HFFc6 (cell line): ENCODE measurements at places on chromosomes 3 and 15. TPM values are rescaled to one million over a fixed set of nuclear protein-coding genes. Genes with fewer than 3 reads are reported as not detected.
A peak's percentile ranks its signal among the peaks of the same experiment; 100 is the strongest.

DNA sequence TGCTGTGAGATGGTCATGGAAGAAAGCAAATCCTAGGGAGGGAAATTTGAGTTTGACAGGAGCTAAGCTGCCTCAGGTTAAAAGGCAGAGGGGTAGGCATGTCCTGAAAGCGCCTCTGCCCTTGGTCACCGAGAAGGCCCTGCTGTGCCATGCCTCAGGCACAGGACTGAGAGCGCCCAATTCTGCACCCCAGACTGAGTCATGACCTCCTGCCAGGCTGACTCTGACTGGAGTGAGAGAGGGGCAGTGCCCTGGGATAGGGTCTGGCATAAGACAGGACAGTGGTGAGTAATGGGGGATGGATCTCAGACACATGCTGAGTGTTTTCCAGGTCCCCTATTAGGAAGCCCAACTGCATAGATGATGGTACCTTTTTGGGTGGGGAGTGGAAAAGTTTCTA is 44.4 kb downstream of the EPHB1 start:
- no peak for DNase-seq

- DNase-seq, result no peak
Measured at GRCh38 chr15:31404345-31404744, 77.7 kb downstream of the KLF13 start.

DAPK2 gene
- total RNA-seq, result 1.2 to 5.5 TPM (median 2.6 TPM) in 3 replicates

GRCh38 chr3:183317886-183318865 is 65.1 kb downstream of the B3GNT5 start:
- DNase-seq, result no peak

INKA1 gene
- 3.0 to 4.3 TPM (median 3.8 TPM) in 3 replicates for total RNA-seq

DNA sequence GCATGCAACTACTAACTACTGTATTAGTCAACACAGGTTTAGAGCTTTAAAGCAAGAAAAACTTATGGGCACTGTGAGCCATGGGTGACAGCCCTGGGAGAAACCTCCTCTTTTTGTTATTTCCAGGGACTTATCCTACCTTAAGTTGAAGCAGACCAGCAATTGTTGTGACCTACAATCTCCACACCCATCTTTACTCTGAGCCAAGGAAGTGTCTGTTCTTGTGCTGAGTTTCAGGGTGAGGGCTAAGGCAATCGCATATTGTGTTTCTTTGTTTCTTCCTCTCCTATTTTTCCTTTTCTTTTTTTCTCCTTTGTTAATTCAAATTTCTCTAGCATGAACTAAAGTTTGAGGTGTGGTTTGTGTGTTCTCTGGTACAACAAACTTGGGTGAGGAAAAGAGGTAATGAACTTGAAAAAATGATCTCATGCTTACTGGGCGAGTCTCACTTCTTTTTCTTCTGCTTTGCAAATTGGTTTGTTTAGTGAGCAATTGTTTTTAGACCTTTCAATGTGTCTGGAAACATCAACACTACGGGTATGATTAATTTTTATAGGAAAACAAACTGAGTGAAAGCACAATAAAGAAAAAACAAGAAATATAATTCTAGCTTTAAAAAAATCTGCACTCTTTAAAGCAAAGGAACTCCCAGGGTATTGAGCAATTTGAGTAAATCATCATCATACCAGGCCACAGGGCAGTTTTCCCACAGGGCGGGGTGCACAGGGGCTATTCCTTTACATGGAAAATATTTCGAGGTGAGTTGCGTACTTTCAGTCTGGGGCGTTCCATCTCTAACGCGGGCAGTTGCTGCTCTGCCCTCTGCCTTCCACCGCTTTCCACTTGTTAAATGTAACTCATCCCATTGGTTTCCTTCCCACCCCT is 2.7 kb downstream of the UPK1B start:
- no peak for DNase-seq

IGF2BP2 gene
- total RNA-seq, result 97.2 to 109 TPM (median 103 TPM) in 3 replicates

NBEAL2 gene
- total RNA-seq, result 5.6 to 7.6 TPM (median 5.9 TPM) in 3 replicates

GRCh38 chr3:132549890-132550578 is 47.0 kb upstream of the ACKR4 start:
- peak; percentile 51 for DNase-seq

- no peak for DNase-seq
Measured at GRCh38 chr3:185825639-185826481, 1.0 kb upstream of the IGF2BP2 start.

DNA sequence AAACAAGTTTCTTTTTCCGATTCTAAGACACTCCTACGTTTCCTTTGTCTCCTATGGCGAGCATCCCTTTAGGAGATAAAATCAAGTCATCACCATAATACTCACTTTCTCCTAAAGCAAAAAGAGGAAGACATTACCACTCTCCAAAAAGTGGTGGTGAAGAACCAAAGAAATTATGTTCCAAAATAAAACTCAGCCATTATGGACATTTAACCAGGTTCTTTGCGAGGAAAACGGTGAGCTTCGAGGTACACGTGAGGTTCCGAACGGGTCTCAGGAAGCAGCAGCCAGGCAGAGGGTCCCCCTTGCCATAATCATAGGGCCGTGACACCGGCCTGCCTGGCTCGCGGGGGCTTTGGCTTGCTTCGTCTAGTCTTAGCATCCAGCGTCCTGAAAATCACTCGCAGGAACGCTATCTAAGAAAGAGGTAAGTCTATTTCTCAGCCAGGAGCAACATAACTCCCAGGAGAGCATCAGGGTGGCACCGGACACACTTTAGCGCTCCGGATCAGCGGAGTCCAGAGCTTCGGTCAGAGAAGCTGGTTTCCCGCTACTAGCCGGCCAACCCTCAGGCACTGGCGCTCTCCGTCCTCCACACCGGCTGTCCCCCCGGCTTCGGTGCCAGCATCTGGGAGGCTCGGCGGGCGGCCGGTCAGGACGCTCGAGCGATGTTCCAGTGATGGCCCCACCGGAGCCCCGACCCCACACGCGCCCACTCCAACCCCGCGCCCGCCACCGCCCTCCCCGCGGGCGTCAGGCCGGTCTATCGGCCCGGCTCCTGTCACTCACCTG is 581 bp downstream of the IP6K1 start:
- DNase-seq, result peak; percentile 36

MUC20 gene
- 0.11 TPM in 1 of 3 replicates, not detected in the others for total RNA-seq

GRCh38 chr3:107328069-107328468 is 49.2 kb upstream of the CCDC54 start:
- DNase-seq, result no peak

DNA sequence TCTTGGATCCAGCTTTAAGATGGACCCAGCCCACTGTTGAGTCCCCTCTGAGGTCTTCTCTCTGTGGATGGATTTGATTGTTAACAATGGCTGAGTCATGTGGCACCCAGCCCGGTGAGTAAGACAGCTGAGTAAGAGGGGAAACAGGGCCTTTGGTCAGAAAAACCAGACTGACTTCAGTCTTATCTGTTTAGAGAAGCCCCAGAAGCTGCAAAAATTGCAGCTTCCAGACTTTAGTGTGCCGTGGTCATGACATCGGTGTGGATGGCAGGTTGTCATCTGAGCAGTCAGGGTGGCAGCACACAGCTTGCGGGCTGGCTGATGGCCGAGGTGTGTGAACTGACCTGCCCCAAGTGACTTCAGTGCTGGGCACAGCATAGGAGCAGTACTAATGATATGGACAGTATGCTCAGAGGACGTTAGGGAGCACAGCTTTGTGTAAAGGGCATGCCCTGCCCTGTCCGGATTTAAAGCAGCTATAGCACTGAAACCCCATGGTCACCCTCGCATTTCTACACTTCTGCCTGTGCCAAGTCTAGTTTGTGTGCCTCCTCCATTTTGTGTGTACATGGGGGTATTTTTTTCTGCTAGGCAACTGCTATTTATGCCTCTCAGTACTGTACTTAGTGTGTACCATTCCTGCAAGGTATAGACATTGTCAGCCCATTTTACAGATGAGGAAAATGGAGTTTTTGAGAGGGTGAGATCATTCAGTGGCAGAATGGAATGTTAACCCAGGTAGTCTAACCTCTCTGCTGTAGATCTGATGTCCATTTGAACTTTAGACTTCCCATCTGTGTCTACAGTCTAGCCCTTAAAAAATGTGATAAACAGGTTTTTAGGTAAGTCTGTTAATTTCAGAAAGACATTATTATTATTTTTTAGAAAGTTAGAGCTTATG is 44.4 kb downstream of the FLNB start:
- DNase-seq, result peak; percentile 94

- DNase-seq, result no peak
Measured at GRCh38 chr3:29317659-29318173, 36.8 kb downstream of the RBMS3 start.

FOXB1 gene
- total RNA-seq, result not detected in 3 replicates

DNA sequence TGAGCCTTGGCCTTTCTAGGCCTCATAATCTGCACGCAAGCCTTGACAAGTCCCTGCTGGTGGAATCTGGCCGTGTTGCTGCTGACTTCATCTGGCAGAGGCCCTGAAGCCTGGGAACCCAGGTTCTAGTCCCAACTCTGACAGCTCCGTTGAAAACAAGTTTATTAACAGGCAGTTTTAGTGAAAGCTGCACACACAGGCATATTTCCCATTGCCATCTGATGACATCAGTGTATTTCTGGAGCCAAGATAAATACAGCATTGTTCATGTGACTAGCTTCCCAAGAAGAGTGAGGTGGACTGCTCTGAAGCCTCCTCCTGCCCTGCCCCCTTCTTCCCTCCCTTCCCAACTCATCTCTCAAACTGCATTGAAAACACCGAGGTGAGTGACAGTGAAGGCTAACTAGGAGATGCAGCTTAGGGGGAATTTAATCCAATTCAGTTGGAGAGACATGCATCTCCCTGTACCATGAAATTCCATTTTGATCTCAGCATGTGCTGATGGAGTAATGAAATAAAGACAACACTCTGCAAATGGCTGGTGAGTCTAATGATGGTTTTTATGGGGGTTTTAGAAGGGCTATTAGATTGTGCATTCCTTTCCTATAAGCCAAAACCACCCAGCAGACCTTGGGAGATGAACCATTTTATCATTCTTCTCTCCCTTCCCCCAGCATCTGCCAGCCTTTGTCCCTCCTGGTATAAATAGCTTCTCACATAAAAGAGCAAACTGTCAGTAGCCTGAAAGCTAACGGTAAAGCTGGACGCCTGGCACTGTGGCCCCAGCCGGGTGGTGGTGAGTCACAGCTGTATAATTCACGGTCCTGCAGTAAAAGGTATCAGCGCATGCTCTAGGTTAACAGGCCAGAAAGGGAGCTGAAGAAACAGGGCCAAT is 38.0 kb downstream of the PRICKLE2 start:
- peak; percentile 97 for DNase-seq

DNA sequence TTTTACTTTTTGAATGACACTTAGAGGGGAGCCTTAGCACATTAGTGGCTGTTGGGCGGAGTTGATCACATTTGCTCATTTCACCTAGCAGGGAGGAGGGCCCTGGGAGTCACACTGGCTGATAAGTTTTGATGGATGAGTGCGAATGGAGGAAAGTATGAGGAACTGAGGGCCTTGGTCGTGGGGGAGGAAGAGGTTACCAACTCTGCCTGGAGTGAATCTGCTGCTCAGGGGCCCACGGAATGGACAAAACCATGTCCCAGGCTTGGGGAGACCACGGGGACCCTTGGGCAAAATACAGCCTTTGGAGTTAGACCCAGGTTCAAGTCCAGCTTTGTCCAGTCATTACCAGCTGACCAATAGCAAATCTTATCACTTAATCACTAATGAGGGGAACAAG is 5.1 kb upstream of the FLNB start:
- DNase-seq, result no peak

DNA sequence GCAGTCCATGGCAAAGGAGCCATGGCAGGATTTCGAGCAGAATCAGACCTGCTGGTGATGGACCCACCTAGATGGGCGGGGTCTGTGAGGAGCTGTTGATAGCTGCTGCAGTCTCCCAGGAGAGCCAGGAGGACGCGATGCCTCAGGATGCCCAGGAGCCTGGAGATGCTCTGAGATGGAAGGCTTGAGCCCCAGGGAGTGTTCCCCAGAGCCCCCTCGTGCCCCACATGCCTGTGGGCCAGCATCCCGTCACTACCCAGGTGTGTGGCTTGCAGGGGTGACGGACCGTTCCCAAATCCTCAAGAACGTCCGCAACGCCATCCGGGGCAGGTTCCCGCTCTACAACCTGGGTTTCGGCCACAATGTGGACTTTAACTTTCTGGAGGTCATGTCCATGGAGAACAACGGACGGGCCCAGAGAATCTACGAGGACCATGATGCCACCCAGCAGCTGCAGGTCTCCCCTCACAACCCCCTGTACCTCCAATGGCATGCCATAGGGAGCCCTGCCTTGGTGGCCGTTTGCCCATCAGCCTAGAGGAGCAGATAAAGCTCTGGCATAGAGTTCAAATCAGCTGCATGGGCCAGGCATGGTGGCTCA is 6.7 kb downstream of the ITIH1 start:
- DNase-seq, result no peak

GRCh38 chr15:85694091-85694490 is 100.6 kb downstream of the KLHL25 start:
- no peak for DNase-seq

DNA sequence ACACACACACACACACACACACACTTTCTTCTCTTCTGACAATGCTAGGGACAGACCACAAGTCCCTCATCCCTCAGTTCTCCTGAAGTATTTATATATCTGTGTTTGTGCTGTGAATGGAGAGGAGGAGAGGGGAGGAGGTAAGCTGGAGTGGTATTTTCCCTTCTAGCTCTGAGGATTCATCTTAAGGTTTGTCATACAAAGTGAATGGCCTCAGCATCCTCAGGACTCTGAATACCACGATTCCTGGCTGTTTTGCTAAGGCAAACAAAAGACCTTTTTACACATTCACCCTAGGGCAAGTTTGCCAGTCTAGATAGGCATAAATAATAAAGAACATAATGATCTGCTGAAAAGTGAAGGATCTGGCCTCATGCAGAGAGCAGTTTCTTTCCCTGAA is 65.7 kb upstream of the CHMP2B start:
- DNase-seq, result no peak

C3orf85 gene
- not detected in 3 replicates for total RNA-seq

- DNase-seq, result no peak
Measured at GRCh38 chr3:7204848-7205156, 343.9 kb downstream of the GRM7 start.

GRCh38 chr3:151034303-151034702 is 51.2 kb upstream of the MED12L start:
- DNase-seq, result no peak

ACAD11 gene
- total RNA-seq, result 14.1 to 18.6 TPM (median 17.2 TPM) in 3 replicates

- DNase-seq, result no peak
Measured at GRCh38 chr15:94692710-94693109, 461.3 kb downstream of the MCTP2 start.

DNA sequence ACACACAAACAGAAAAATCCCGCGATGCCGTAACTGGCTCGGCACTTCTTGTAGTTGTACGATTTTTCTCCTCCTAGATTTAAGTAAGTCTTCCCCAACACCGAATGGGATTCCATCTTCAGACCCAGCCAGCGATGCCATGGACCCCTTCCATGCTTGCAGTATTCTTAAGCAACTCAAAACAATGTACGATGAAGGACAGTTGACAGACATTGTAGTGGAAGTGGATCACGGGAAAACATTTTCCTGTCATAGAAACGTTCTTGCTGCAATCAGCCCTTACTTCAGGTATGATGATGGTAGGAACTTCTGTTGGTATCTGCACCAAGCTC is 763 bp downstream of the KBTBD8 start:
- DNase-seq, result no peak

DNA sequence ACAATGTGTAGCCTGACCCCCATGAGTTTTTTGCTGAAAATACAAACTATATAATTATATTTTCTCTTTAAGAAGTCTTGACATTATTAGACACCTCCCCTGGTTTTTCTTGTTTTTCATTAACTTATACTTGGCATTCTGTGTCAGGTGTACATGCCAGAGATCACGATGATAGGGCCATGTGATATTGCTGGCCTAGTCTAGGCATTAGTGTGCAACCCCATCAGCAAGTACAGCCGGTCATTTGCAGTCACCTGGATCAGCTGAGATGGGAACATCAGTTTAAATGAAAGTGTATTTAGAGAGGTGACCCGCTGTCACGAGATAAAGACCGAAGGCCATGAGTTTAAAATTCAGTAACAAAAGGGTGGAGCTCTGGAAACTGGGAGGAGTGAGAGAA is 12.6 kb upstream of the SPPL2A start:
- no peak for DNase-seq
